ENCODE measurements at places on chromosomes 7 and 10.
A peak's percentile ranks its signal among the peaks of the same experiment; 100 is the strongest.

- no peak for DNase-seq
These were observed 78.0 kb downstream of the PTPRE start for GRCh38 chr10:127984945-127985344.

GRCh38 chr7:67644151-67644550, 647.5 kb downstream of the TYW1 start:
- DNase-seq, result no peak

DNA sequence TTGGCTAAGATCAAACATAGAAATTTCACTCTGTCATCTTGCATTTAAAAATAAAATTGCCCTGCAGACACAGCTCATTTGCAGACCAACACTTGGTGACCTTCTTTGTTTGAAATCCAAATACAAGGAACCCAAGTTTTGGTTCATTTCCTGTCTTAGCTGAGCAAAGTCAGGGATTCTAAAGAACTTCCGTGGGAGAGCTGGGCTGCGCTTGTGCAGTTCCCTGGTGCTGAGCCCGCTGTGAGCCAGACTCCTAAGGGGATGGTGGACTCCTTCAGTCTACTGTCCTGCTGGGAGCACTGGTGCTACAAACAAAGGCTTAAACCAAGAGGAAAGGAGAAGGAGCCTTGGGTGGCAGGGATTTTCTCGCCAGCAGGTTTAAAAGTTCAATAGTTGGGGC, 60.0 kb downstream of the MYOF start:
- no peak for DNase-seq

- peak; percentile 64 for DNase-seq
These were observed 179.5 kb upstream of the IMMP2L start for GRCh38 chr7:111741811-111742240.

DNA sequence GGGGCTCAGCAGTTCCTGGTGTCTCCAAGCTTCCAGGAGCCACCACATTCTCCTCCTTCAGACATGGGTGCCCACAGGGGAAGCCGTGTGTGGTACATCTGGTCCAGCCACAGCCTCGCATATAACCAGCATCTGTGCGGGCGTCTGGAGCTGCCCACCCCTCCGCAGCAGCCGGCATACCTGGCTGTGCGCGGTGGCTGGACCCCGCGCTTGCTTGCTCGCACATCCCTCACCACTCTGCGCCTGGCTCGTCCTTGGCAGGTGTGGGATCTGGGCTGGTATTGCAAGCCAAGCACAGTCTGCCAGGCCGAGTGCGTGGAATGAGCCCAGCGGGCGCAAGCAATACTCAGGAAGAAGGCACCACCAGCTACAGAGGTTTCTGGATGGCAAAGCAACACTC, 117.7 kb upstream of the MBL2 start:
- no peak for DNase-seq

- no peak for DNase-seq
These were observed 63.1 kb downstream of the TES start for GRCh38 chr7:116273283-116273917.

DNA sequence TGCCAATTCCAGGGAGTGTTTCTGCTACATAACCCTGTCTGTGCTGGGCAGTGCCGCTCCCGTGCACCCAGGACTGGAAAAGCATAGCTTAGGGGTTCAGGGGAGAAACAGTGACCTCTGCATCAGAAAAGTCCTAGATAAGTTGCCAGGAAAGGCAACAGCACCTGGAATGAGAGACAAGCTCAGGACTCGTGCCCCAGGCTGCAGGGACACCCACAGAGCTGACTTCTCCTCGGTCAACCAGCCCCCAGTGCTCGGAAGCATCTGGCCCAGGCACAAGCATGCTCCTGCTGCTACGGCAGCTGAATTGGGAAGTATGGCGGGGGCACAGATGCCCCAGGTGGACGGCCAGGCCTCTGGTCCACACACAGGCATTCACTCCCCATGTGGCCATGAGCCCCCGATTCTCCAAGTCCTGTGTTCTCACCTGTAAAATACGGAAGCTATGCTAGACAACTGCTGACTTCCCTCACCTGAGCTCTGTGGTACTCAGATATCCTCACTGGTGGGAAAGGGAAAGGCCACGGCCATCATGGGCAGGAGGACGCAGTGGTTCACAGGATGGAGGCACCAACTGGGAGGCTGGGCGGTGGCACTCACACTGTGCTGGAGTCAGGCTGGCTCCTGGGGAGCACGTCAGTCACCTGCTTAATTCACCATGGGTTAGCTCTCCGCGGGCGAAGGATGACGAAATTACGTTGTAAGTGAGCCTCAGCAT, 220.5 kb downstream of the PTPRN2 start:
- DNase-seq, result no peak

All from Kasumi-1 (cell line).